ENCODE measurements at places on chromosomes 2 and 18.

DNA sequence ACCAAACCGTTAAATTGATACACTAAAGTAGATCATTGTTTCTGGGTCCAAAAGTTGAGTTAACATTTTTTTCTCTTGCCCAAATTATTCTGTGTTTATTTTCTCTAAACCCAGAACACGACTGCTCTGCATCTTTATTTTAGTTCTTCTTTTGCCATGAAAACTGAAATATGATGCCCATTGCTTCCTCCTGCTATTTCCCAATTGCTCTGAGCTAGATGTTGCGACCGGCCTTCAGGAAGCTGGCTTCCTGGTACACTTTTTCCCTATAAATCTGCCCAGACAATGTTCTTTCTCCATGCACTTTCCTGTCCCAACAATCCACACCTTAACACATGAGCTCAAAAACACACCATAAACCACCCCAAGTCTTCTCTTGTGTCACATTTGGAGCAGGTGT is 501.4 kb downstream of the FBXO15 start:
- DNase-seq, result no peak

GRCh38 chr2:12776521-12776961 is 59.8 kb downstream of the TRIB2 start:
- DNase-seq, result no peak

- DNase-seq, result no peak
Observed at GRCh38 chr2:38697116-38697840, 31.4 kb downstream of the GALM start.

DNA sequence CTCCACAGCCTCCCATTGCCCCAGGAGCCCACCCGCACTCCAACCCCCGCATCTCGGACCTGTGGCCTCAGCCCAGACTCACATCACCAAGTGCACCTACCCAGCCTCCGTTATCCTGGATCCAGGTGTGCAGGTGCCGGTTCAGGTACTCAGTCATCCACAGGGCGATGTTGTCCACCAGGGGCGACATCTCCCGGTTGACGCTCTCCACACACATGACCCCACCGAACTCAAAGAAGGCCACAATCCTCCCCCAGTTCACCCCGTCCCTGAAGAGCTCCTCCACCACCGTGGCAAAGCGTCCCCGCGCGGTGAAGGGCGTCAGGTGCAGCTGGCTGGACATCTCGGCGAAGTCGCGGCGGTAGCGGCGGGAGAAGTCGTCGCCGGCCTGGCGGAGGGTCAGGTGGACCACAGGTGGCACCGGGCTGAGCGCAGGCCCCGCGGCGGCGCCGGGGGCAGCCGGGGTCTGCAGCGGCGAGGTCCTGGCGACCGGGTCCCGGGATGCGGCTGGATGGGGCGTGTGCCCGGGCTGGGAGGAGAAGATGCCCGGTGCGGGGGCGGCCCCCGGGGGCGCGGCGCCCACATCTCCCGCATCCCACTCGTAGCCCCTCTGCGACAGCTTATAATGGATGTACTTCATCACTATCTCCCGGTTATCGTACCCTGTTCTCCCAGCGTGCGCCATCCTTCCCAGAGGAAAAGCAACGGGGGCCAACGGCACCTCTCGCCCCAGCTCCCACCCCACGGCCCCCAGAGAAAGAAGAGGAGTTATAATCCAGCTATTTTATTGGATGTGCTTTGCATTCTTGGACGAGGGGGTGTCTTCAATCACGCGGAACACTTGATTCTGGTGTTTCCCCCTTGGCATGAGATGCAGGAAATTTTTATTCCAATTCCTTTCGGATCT is 1.3 kb downstream of the BCL2 start:
- peak; percentile 90 for DNase-seq

DNA sequence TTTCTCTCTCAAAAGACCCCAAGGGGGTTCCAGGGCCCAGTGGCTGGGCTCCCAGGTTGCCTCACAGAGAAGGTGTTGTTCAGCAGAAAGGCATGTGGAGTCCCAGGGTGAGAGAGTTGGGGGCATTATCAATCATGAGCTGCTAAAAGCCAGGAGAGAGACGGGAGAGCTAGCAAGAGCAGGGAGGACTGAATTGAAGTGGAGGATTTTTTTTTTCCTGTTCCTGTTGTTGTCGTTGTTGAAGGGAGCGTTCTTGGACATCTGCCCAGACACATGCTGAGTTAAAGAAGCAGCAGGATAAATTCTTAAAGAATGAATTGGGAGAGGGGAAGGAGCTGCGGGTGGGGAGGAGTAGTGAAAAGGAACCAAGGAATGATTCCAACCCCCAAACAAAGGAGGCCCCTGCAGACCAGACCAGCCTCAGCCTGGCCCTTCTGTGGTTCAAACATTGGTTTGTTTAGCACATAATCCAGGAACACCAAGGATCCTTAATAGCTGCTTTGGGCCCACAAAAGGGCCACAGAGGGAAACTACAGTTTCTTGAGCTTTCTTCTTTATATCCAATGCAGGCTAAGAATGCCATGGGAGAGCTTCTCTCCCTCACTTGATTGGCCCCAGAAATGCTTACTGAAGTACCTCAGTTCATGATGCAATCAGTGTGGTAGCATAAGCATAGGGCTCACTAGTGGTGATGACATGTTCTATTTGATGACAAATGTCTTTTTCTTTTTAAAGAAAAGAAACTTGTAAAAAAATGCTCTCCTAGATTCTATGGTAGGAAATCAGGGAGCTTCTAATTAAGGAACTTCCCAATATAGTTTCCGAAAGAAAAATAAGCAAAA is 146.0 kb downstream of the SETBP1 start:
- peak; percentile 95 for DNase-seq

DNA sequence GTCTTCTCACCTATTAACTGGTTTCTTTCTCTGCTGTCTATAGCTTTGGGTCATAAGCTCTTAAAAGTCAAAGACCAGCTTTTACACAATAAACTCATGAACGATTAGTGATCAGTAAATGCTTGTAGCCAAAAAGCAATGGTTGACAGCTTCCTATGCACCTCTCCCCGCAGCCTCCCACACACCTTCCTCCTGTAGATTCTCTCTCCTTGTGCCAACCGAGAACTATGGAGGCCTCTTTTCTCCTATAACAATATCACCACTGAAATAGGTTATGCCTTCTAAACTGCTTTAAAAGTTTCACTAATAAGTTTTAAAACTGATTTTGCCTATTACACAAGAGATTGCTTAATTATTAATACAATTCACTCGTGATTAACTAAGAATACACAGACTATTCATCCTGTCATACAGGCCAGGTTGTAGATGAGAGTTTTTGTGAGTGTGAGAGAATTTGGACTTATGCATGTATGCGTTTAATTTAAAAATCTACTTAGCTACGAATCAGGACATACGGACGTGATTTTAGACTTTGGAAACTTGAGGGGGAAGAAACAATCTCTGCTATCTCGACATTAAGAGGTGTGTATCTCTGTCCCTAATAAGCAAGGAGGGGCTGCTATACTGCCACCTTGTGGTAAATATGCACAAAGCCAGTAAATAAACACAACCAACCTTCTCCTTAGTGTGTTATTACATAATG is 229.1 kb upstream of the RBBP8 start:
- no peak for DNase-seq

Measured in sigmoid colon (tissue), 7 donors.